ENCODE measurements at places on chromosomes 3 and 15. TPM values are rescaled to one million over a fixed set of nuclear protein-coding genes. Genes with fewer than 3 reads are reported as not detected.

GRCh38 chr15:56794553-56795329 lies 61.4 kb upstream of the ZNF280D start:
- no peak for DNase-seq

DNA sequence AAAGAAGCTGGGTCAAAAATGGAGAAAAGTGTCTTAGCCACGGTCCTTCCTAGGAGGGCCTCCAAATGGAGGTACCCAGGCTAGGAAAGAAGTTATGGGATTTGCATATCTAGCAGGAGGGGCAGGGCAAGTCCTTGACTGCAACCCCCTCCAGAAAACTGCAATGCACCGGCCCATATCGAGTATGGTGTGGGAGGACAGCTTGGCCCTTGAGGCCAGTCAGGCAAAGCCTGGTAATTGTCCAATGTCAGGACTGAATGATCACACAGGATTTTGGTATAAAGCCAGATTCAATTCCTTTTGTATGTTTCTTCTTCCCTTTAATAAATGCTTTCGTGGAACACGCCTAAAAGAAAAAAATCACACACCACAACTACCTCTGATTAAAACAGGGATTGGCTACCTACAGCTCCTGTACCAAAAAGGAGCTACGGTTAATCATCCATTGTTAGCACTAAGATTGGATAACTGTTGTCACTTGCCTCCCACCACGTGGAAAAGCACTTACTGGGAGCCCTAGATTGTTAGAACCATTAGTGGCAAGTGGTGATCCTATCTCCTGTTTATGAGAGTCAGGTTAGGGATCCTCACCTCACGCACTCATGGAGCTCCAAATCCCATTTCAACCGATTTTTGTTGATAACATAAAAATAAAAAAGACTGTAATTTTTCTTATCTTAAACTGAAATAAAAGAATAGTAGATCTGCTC lies 1.2 kb downstream of the ZNF770 start:
- no peak for DNase-seq

The PRTG gene
- total RNA-seq: 0.83 TPM

The INSYN1 gene
- not detected for total RNA-seq

The CD200R1L gene
- total RNA-seq: not detected

DNA sequence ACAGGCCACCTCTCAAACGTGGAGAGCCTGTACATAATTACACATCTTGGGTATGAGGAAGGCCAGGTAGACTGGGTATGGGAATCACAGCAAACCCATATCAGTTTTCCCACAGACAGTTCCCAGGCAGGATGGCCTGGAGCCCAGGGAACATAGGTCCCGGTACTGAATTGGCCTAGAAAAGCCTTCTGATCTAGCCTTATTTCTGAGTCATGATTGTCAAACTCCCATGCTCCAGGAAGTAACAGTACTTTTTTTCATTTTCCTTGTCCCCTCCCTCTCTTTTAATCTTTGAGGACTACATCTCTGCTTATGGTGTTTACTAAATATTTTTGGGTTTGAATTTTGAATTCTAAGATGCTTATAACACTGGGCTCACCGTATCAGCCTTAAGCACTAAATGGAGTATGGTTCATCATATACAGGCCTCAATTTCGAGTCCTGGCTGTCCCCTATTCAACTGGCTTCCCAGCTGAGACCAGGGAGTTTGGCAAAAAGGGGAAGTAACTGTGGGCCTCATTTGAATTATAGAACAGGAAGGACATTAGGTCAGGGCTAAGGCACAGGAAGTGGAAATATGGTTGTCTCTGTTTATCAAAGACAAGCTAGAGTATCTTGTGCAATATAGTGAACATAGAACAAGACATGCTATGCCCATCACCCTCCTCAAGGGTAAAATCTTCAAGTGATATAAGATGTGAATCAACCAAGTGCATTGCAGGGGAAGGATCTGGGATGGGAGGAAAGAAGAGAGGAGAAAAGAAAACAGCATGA lies 494.6 kb downstream of the NTRK3 start:
- DNase-seq: no peak

The SPSB4 gene
- not detected for total RNA-seq

Data from activated T-helper 2 cell treated with anti-CD3 and anti-CD28 coated beads, Interferon-gamma antibody, Interleukin-2, Interleukin-4, amounts not matched to agents 10 μg/mL and 5 μg/mL and 100 μg/mL, durations not matched to agents 14 hours and 24 hours and 36 hours (primary cell).